ENCODE measurements at places on chromosomes 4 and X.

- DNase-seq: peak; percentile 34
Observed at GRCh38 chr4:175246941-175247340, 328.8 kb downstream of the ADAM29 start.

DNA sequence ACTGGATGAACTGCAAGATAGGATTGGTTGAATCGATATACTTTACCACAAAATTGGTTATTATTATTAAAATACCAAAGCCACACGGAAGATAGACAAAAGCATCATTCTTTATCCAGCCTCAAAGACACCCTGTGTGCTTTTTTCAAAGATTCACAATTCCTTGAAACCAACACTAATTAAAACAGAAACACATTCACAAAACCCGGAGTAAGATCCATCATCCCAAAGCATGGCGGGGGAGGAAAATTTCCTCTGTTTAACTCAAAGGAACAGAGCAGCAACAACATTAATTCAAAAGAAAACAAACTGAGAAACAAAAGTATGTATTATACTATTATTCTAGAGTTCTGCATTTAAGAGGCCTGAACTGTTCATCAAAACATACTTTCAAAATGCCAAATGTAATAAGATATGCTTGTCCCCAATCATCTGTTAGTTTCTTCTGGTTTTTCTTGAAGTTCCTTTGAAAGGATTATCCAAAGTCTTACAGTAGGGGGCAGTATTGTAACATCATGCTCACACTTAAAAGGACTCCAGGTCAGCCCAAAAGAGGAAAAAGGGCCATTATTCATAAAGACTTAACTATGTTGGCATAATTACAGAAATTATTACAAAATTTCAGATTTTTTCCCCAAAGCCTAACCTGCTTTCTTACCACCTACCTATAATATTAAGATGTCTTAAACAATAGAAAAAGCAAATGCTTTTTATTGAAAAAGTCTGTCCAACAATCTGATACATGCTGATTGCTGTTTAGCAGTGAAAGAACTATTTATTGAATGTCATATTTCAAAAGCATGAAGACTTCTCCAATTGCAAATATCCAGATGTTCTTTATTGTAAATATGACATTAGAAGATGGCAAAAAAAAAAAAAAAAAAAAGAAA is 168.7 kb downstream of the SCFD2 start:
- peak; percentile 18 for DNase-seq

- no peak for DNase-seq
Observed at GRCh38 chr4:53068755-53069330, 206.7 kb downstream of the RASL11B start.

DNA sequence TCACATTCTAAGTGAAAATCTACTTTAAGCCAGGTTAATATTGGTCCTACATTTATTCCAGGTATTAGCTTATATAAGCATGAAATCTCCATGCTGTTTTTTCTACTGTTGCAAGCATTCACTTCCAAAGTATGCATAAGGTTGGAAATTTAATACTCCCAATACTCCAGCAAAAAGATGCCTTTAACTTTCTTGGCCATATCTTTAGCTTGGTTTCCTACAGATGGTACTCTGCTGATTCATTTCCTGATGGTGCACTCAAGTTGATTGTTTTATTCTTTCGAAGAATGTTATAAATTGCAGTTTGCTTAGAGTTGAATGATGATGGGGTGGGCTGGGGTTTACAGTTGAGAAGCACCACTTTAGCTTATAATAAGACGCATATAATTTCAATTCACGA is 330.2 kb downstream of the PTTG2 start:
- DNase-seq: peak; percentile 26

- no peak for DNase-seq
Observed at GRCh38 chrX:42770566-42770965, 7.4 kb downstream of the PPP1R2C start.

GRCh38 chr4:84319124-84319523 is 180.0 kb downstream of the NKX6-1 start:
- no peak for DNase-seq

DNA sequence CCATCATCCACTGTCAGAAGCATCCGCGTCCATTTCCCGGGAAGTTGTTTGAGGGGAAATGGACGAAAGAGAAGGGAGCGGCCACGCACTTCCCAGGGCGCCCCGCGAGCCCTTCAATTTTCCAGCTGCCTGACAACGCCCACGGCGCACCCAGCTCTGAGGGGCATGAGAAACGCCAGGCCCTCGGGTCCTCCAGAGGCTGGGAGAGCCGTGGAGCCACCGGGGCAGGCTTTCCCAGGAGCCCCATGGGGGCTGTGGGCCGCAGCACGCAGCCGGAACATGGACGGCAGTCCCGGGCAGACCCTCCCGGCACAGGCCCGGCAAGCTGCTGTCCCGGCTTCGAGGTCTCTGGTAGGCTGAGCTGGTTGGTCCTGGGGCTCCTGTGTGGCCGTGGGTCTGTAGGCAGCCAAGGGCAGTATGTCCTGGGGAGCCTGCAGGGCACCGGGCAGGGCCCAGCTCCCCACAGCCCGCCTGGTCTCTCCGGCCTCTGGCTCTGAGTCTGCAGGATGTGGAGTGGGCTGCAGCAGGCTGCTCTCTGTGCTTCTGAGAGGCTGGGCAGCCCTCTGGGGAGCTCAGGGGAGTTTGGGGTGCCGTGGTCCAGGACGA is 115.2 kb downstream of the FAM53A start:
- no peak for DNase-seq

DNA sequence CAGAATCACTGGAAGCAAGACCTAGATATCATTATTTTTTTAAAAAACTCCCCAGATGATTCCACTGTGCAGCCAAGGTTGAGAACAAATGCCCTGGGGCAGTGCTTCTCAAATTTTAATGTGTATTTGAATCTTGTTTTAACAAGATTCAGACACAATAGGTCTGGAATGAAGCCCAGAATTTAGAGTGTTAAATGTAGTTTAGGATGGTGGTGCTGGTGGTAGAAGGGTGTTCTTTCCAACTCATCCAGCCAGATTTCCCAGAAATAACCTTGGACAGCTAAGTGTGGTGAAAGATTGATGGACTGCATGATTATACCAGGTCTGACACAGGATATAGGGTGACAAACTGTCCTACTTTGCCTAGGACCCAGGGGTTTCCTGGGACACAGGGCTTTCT is 120.1 kb upstream of the MED14 start:
- no peak for DNase-seq

DNA sequence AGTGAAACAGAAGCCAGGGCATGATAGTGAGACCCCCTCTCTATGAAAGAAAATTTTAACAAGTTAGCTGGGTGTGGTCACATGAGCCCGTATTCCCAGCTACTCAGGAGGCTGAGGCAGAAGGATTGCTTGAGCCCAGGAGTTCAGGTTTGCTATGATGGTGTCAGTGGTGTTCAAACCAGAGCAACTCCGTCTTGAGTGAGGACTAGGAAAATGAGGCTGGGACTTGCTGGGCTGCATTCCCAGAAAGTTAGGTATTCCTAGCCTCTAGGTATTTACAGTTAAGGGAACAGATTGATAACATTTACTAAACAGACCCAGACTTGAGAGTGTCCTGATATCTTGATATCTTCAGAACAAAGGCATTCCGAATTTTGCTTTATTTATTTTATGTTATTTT is 37.0 kb upstream of the NOCT start:
- DNase-seq: no peak

DNA sequence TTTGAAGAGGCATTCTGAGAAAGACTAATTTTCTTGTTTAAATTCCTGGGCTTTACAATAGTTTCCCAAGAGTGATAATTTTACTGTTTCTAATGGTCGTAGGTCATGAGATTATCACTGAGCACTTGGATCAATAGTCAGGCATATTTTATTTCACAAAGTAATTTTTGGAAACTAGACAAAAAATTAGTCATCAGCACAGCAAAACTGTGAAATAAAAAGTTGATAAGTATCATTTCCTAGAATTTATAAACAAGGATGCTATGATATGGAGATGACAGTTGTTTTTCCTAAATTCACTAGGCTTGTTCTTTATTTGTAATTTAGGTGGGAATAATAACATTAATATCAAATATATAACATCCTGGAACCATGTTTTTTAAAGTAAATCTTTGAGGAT is 33.0 kb downstream of the SULT1B1 start:
- no peak for DNase-seq

- DNase-seq: no peak
Observed at GRCh38 chr4:78707268-78707667, 68.9 kb upstream of the BMP2K start.
